Activated naive CD4-positive, alpha-beta T cell treated with anti-CD3 and anti-CD28 coated beads, Interleukin-2, amount 10 ng/mL, durations not matched to agents 5 hours and 36 hours (primary cell): ENCODE measurements at places on chromosomes 3 and 15. TPM values are rescaled to one million over a fixed set of nuclear protein-coding genes. Genes with fewer than 3 reads are reported as not detected.

Gene AP3S2
- total RNA-seq, result 21.6 TPM

Gene MESP2
- not detected for total RNA-seq

Gene SERPINI2
- total RNA-seq, result not detected

Gene SPESP1
- 1.0 TPM for total RNA-seq

Gene TLR9
- 0.14 TPM for total RNA-seq

Gene DGKG
- total RNA-seq, result 0.29 TPM

Gene CP
- not detected for total RNA-seq

Gene TUSC7
- total RNA-seq, result not detected

Gene TRIM42
- total RNA-seq, result not detected

Gene FBXW12
- total RNA-seq, result not detected

Gene POLG
- total RNA-seq, result 104 TPM

Gene FAN1
- total RNA-seq, result 13.8 TPM

Gene ABHD14A
- total RNA-seq, result 13.2 TPM

Gene HCLS1
- total RNA-seq, result 343 TPM

Gene ROPN1
- total RNA-seq, result not detected

Gene VGLL3
- total RNA-seq, result not detected

Gene CD47
- total RNA-seq, result 162 TPM

Gene CCDC174
- total RNA-seq, result 23.6 TPM

Gene RYR3
- total RNA-seq, result not detected

Gene ESYT3
- 0.22 TPM for total RNA-seq

Gene VWA5B2
- total RNA-seq, result not detected

Gene GADL1
- total RNA-seq, result not detected

Gene NEK10
- total RNA-seq, result 0.75 TPM

Gene CDCP1
- 6.2 TPM for total RNA-seq

Gene RASL12
- total RNA-seq, result not detected

Gene COL6A5
- not detected for total RNA-seq

Gene SERINC4
- not detected for total RNA-seq

Gene GLDN
- not detected for total RNA-seq

Gene MESD
- total RNA-seq, result 31.0 TPM

Gene ALPK3
- total RNA-seq, result 0.20 TPM

Gene ERC2
- total RNA-seq, result not detected

Gene TPRG1
- total RNA-seq, result 0.20 TPM

Gene GOLGA8N
- 5.3 TPM for total RNA-seq

Gene KBTBD12
- not detected for total RNA-seq

Gene CCNB2
- 67.3 TPM for total RNA-seq

Gene OR5K2
- not detected for total RNA-seq

Gene CFAP92
- total RNA-seq, result not detected

Gene LRRC15
- total RNA-seq, result not detected

Gene PLCB2
- 182 TPM for total RNA-seq

Gene PLCH1
- 0.14 TPM for total RNA-seq

Gene EPHB3
- 0.08 TPM for total RNA-seq

Gene ZNF660
- total RNA-seq, result not detected

Gene ARHGEF3
- total RNA-seq, result 103 TPM

Gene CD80
- total RNA-seq, result 14.4 TPM

Gene RCCD1
- 26.7 TPM for total RNA-seq

Gene CCDC39
- total RNA-seq, result not detected

Gene KLHL40
- total RNA-seq, result not detected

Gene SLC27A2
- 5.7 TPM for total RNA-seq

Gene SLC7A14
- total RNA-seq, result not detected

Gene PDZRN3
- not detected for total RNA-seq

Gene GRK7
- not detected for total RNA-seq

Gene NRG4
- not detected for total RNA-seq

Gene LARP6
- total RNA-seq, result not detected
